Bronchus fibroblast of lung (primary cell): ENCODE measurements at places on chromosomes 5 and 9. TPM values are rescaled to one million over a fixed set of nuclear protein-coding genes. Genes with fewer than 3 reads are reported as not detected.

STKLD1 gene
- total RNA-seq: not detected in 2 replicates

DBH gene
- total RNA-seq: not detected in 2 replicates

CD14 gene
- 0.17 TPM in 1 of 2 replicates, not detected in the other for total RNA-seq

CCDC192 gene
- not detected in 2 replicates for total RNA-seq

STK32A gene
- under 0.01 TPM in 1 of 2 replicates, not detected in the other for total RNA-seq

SPINK7 gene
- not detected in 2 replicates for total RNA-seq

DMAC1 gene
- 10.1 and 12.5 TPM in 2 replicates for total RNA-seq
